ENCODE measurements at places on chromosomes 11 and 22.

GRCh38 chr11:123640677-123641494 lies 13.5 kb downstream of the SCN3B start:
- peak; percentile 29 for DNase-seq

DNA sequence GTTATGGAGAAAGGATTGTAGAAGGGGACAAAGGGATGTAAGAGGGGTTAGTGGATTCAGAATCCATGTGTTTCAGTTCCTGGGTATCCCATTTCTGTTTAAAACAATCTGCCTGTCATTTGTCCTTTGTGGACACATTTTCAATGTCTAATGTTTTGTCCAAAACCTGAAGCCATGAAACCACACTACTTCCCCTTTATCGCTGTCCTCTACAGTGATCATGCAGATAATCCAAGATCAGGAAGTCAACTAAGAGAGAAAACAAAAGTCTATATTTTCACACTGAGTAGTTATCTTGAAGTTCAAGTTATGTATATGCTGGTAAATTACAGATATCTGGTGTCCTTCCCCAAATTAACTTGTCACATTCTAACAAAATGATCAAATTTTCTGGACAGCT lies 457.0 kb downstream of the NTM start:
- no peak for DNase-seq

DNA sequence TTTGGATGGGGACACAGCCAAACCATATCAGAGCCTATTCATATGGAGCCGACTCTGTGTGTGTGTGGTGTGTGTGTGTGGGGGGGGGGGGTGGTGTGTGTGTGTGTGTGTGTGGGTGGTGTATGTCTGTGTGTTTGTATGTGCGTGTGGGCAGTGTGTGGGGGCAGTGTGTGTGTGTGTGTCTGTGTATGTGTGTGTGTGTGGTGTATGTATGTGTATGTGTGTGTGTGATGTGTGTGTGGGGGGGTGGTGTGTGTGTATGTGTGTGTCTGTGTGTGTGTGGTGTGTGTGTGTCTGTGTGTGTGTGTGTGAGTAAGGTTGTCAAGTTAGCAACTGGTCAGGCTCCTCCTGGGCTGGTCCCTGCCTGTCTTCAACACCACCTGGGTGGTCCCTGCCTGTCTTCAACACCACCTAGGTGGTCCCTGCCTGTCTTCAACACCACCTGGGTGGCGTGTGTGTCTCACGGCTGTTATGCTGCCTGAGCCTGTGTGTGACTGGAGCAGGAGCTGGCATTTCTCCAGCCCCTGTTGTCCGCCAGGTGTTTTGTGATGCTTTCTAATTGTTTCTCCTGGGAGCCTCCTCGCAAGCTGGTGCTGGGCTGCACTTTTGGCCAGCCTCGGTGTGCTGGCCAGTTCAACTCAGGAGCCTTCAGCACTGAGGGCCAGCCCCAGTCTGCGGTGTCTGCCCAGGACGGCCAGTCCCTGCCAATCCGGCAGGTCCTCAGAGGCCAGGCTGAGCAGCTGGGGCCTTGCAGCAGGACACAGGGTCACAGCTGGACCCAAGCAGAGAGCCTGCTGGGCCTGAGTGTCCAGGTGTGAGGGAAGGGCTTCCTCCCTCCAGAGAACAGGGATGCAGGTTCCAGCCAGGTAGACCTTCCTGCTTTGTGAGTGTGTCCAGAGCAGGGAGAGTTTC lies 21.5 kb upstream of the PVALB start:
- DNase-seq: no peak

DNA sequence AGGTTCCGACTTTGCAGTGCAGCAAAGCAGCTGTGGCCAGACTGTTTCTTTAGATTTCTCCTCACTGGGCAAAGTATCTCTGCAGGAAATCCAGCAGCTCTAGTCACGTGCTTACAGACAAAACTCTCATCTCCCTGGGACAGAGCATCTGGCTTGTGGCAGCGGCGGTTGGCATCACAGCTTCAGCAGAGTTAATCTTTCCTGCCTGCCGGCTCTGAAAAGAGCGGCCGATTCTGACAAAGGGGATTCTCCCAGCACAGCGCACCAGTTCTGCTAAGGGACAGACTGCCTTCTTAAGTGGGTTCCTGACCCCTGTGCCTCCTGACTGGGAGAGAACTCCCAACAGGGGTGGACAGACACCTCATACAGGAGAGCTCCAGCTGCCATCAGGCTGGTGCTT lies 1357.3 kb upstream of the TENM4 start:
- no peak for DNase-seq

DNA sequence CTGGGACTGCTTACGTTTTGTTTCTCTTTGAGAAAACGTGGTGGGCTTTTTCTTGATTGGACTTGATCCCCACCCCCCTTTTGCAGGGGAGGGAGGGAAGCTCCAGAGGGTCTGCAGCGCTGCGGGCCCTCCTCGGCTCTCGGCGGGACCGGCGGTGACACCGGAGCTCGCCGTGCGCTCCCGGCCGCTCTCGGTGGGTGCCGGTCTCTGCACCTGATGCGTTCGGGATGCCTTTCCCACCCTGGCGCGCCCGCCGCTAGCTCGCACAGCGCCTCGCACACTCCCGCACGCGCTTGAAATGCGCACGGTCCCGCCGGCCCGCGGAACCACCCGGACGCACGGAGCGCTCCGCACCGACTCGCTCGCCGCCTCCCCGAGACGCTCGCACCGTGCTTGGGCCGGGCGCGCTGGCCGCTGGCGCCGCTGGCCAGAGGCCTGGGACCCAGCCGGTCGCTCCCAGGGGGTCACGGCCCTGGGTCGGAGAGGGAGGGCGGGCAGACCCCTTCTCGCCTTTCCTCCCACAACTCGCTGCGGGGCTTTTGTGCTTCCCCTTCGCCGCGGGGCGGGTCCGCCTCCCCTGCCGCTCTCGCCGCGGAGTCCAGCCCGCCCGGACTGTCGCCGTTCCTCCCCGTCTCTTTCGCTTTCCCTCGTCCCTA lies 1.0 kb downstream of the ZBTB16 start:
- no peak for DNase-seq

GRCh38 chr22:45583504-45583903 lies 80.8 kb downstream of the FBLN1 start:
- no peak for DNase-seq

DNA sequence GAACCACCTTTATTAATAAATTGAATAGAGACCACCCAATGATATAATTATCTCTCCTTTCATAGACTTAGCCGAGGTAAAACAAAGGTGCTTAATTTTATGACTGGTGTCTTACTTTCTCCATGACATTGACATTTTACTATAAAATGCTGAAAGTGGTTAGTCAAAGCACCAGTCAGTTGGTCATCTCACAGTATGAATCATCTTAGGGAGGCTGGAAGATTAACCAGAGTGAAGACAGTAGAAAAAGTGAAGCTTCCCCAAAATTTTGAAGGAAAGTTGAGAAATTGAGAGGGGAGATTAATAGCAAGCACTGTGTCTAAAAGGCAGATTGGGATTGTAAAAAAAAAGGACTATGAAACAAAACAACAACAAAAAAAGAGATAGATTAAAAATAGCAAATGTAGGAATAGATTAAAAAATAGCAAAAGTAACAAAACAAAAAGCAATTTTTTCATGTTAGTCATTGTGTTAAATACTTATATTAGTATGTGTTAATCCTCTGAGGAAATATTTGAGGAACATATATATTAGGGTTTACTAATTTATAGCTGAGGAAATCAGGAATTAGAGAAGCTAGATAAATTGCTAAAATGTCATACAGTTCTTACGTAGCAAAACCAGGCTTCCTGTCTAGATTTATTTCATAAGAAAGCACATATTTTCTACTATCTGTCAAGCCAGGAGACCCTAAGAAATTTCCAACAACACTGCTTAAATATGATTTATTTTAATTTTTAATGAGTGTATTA lies 557.3 kb upstream of the ANO5 start:
- no peak for DNase-seq

DNA sequence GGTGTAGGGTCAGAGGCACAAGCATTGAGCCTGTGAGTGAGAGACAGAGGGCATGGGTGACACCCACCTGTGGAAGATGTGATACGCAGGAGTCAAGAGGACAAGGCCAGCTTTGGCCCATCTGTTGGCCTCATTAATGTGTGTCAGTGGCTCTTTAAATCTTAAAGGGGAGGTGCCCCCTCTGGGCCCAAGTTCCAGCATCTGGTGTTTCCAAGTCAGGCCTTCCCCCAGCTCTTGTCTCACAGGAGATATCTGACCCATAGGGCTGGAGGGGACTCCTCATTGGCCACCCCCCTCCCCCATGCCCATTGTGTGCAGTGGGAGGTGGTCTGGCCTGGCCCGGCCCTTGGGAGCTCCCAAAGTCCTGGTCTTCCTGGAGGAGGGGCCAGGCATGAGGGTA lies 8.9 kb downstream of the KCNK7 start:
- peak; percentile 50 for DNase-seq

GRCh38 chr22:37371491-37371890 lies 55.8 kb downstream of the ELFN2 start:
- no peak for DNase-seq

GRCh38 chr11:70942593-70942992 lies 309.8 kb downstream of the SHANK2 start:
- peak; percentile 12 for DNase-seq

Measured in fibroblast of mammary gland (primary cell).